ENCODE measurements at places on chromosomes 7 and 10. TPM values are rescaled to one million over a fixed set of nuclear protein-coding genes. Genes with fewer than 3 reads are reported as not detected.

DNA sequence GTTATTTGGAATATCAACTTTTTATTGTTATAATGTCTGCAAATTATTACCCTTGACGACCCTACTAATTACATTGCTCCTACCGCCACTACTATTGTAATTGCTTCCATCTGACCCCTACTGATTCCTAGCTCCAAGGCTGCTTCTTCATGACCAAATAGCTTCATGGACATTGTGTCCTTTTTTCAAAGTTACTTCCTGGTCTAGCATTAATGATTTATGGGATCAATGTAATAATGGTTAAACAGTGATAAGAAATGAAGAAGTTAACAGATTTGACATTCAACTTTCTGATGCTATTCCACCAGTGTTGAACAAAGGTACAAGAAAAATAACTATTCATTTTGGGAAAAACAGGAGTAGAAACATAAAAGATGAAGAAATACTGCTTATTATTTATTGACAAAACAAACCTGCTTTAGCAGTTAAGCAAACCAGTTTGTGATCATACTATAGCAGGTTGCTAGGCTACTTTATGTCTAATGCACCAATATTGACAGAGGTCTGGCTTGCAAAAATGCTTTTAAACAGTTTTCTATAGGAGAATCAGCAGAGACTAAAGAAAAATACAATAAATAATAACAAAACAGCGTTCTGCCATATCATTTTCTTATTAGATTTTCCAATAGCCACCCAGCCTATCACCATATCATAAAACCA is 125.8 kb downstream of the PCLO start:
- DNase-seq, result no peak

DNA sequence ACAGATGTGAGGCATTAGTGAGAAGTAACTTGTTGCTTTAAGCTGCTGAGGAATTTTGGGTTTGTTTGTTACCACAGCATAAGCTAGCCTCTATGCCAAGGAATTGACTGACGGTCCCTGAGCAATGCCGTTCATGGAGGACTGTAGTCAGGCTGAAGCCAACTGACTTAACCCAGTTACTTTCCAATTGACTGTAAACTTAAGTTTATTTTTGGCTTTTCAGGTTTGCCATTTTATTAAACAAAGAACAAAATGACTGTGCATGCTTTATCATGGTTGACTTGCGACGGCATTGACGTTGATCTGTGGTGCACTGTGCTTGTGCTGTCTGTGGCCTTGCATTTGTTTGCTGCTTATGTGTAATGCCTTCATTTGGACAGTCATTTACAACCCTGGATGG is 53.5 kb downstream of the DNAJB9 start:
- DNase-seq, result no peak

- DNase-seq, result no peak
Measured at GRCh38 chr10:4080225-4080805, 295.3 kb upstream of the KLF6 start.

DNA sequence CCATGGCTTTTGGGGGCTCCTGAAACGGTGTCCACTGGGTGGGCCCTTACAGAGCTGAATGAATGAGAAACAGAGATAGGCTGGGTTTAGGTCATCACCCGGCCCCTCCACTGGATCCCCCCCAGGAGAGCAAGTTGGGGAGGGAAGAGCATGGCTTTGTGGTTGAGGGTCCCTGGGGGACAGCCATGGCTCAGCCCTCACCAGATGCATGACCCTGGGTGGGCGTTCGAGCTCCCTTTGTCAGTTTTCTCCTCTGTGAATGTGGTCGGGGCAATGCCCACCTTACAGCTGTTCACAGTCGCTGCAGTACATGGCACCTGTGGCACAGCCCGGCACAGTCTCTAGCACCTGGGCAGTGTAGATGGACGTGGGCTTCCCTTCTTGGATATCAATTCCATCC is 40.6 kb upstream of the CXCL12 start:
- DNase-seq, result no peak

DNA sequence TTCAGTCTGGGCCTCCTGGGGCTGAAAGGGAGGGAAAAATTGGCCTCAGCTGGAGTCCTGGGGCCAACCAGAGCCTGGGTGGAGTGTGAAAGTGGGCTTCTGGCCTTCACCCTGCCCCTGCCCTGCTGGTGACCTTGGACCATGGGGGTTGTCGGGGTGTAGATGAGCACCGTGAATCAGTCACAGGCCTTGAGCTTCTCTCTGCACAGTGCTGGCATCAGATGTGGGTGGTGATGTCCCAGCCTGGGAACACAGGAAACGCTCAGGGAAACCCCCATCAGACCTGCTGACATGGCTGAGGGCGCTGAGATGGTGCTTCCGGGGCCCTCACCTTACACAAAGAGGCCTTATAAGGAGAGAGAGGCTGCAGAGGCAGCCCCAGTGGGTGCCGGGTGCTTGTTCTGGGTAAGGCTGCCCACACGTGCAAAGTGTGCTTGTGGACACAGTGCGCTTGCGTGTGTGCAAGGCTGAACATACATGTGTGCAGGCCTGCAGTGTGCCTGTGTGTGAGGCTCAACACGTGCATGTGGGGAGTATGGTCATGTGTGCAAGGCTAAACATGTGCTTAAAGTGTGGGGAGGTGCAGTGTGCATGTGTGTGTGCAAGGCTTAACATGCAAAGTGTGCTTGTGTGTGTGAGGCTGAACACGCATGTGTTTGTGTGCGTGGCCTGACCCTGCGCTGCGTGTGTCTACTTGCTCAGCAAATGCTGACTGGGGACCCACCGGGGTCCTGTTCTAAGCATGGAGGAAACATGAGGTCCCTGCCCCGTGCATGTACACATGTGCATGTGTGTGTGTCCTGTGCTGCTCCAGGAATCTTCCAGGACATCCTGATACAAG is 6.5 kb downstream of the ARPC1B start:
- no peak for DNase-seq

DNA sequence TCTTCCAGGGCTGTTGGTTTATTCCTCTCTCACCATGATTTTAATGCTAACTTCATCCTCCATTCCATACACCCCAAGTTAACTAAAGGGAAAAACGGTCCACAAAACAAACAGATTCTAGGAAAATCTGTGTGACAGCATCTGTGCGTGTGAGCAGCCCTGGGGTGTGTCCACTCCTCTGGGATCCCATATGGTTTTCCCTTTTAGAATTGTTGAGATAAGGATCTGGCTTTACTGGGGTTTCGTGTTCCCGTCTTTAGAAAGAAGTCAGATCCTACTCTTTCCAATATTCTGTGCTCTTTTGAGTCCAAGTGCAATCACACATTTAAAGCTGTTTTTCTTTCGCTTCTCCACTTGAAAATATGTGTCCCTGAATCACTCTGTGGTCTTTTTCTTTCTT is 257.1 kb downstream of the KLF6 start:
- no peak for DNase-seq

DNA sequence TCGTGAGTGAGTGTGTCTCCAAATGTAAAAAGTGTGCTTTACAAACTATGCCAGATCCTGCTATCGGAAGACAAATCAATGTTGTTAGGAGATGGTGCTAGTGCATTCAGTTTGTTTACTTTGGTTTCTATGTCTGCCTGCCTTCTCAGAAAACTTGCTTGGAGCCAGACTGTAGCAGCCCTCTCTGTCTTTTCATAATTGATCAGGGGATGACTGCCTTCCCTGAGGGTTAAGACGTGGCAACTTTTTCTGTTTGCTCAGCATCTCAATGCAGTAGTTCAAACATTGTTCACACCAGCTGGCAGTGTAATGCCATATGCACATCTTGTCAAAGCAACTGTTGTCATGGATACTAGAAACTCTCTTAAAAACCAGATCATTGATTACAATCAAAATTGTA is 118.5 kb downstream of the FOXP2 start:
- DNase-seq, result no peak

GRCh38 chr7:84913731-84914130 is 273.1 kb downstream of the SEMA3D start:
- no peak for DNase-seq

GRCh38 chr7:155734445-155734809 is 77.8 kb downstream of the SHH start:
- no peak for DNase-seq

- no peak for DNase-seq
Measured at GRCh38 chr10:22111260-22111659, 106.6 kb downstream of the EBLN1 start.

DNA sequence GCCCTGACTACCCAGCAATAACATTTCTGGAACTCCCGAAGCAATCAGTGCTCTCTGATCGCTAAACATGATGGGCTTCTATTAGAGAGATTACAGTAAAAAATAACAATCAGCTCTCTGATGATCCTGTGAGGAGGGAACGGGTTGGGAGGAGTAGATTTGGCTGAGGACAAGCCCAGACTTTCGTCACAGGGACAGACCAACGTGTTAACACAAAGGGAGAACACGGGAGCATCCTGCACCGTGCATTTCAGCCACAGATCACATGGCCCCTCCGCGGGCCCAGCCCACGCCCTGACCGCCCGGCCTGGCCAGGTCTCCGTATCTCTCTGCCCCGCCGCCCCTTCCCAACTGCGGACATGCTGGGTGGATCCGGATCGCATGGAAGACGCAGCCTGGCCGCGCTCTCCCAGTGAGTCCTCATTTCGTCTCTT is 95.0 kb upstream of the AGBL3 start:
- DNase-seq, result peak; percentile 77

DNA sequence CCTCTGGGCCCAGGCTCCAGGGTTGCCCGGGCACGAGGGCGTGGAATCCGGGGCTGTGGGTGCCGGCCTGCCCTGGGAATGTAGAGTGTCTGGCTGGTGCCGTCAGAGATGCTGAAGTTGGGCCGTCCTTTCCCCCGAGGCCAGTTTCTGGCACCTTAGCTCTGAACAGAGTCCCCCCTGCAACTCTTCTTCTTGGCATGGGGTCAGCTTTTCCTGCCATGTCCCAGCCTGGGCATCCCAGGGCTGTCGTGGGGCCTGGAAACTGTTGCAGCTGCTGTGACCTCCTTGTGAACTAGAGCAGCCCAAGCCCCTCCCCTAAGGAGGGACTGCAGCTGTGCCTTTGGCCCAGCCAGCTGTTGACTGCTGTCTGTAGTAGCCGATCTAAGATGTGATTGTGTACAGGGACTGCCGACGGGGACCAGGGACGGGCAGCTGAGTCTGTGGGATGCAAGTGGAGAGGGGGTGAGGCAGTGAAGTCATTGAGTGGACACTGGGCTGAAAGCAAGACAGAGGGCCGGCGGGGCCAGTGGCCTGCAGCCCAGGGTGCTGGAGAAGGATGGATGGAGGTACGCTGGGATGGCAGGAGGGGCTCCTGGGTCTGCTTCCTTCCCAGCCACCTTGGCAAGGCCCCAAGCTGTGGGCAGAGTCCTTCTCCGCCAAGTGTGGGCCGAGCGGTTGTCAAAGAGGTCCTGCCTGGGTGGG is 35.8 kb downstream of the GBX1 start:
- no peak for DNase-seq

DNA sequence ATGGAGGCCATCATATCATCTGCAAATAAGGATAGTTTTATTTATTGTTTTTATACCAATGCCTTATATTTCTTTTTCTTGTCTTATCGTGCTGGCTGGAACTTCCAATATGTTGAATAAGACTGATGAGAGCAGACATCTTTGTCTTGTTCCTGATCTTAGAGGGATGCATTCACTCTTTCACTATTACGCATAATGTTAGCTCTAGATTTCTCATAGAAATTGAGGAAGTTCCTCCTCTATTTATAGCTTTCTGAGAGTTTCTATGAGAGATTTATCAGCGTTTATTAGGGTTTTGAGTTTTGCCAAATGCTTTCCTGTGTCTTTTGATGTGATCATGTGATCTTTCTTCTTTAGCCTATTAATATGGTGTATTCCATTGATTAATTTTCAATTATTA is 49.3 kb downstream of the COL28A1 start:
- no peak for DNase-seq

DNA sequence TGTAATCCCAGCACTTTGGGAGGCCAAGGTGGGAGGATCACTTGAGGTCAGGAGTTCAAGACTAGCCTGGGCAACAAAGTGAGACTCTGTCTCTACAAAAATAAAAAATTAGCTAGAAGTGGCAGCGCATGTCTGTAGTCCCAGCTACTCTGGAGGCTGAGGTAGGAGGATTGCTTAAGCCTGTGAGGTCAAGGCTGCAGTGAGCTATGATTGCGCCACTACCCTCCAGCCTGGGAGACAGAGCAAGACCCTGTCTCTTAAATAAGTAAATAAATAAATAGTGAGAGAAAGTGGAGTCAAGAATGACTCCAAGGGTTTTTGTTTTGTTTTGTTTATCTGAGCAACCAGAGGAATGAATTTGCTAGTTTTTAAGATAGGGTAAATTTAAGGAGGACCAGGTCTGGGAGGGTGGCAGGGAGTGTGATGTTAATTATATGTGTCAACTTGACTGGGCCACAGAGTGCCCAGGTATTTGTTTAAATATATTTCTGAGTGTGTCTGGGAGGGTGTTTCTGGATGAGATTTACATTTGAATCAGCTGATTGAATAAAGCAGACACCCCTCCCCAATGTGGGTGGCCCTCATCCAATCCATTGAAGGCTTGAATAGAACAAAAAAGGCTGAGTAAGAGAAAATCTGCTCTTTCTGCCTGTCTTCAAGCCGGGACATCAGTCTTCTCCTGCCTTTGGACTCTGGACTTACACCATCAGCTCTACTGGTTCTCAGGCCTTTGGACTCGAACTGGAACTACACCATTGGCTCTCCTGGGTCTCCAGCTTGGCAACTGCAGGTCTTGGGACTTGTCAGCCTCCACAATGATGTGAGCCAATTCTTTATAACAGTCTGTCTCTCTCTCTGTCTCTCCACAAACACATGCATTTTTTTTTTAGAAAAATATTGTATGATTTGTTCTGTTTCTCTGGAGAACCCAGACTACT is 23.5 kb downstream of the IMPDH1 start:
- no peak for DNase-seq

DNA sequence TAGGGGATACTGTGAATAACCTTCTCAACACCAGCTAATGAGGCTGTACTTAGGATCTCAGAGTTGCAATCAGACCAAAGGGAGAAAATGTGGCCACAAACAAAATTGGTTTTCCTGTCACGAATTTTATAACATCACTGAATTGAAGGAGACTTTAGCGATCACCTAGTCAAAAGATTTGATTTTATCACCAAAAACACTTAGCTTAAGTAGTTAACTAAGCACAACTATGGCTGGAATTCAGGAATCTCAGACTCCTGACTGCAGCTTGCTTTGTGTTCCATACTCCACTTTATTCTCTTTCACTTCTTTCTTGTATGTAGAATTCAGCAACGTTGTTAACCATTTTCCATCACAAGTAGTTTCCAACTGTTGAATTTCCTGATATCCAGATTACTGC is 152.0 kb downstream of the SLC16A9 start:
- no peak for DNase-seq

DNA sequence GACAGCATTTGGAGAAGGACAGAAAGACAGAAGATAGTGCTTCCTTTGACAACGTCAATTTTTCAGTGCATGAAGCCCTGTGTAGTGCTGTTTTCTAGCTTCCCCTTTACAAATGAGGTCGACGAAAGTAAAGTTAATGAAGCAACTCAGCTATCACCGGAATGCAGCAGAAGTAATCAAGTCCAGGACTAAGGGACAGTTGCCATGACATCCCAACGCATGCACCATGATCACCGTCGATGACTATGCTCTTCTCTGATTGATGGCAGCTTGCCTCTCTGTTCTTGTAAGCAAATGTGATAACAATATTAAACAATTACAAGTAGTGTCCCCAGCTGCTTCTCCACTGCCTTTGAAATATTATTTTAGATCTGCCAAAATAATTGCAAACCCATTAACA is 205.8 kb downstream of the FRMD4A start:
- no peak for DNase-seq

TNPO3 gene
- total RNA-seq, result 43.4 TPM

APBB1IP gene
- 8.0 TPM for total RNA-seq

MET gene
- 54.1 TPM for total RNA-seq

CXCL12 gene
- 73.1 TPM for total RNA-seq

NPFFR1 gene
- total RNA-seq, result 0.05 TPM

CRPPA gene
- total RNA-seq, result 3.6 TPM

PRRT4 gene
- 0.49 TPM for total RNA-seq

Data from ureter (tissue), 1 donor.